ENCODE measurements at places on chromosomes 1 and 21. TPM values are rescaled to one million over a fixed set of nuclear protein-coding genes. Genes with fewer than 3 reads are reported as not detected.

Gene ARHGAP30
- 152 TPM for polyA plus RNA-seq

Gene PLA2G2D
- polyA plus RNA-seq, result not detected

Gene HSD3B2
- polyA plus RNA-seq, result not detected

Gene RAB7B
- not detected for polyA plus RNA-seq

Gene SPRR2F
- not detected for polyA plus RNA-seq

Gene CLCNKB
- not detected for polyA plus RNA-seq

Gene IL10RB
- polyA plus RNA-seq, result 72.3 TPM

Gene SHISAL2A
- 8.0 TPM for polyA plus RNA-seq

Gene OR6K3
- polyA plus RNA-seq, result not detected

Gene MRTO4
- 20.1 TPM for polyA plus RNA-seq

Gene ICOSLG
- 0.49 TPM for polyA plus RNA-seq

Gene LHX4
- polyA plus RNA-seq, result 0.31 TPM

GRCh38 chr1:104163912-104164476 is 414.3 kb downstream of the AMY1C start:
- no peak overlapping the region for H3K27ac ChIP-seq
- no peaks in the 10 kb centered on the region for H3K4me1 ChIP-seq
- H3K27me3 ChIP-seq, result no peaks in the 10 kb centered on the region
- no peaks in the 10 kb centered on the region for H3K36me3 ChIP-seq
- H3K4me3 ChIP-seq, result no peak overlapping the region
- no peak for DNase-seq

GRCh38 chr1:187275985-187276575 is 447.3 kb downstream of the PLA2G4A start:
- H3K4me1 ChIP-seq, result no peaks in the 10 kb centered on the region
- no peak overlapping the region for H3K4me3 ChIP-seq
- no peak overlapping the region for H3K27ac ChIP-seq
- no peaks in the 10 kb centered on the region for H3K27me3 ChIP-seq
- no peaks in the 10 kb centered on the region for H3K36me3 ChIP-seq

DNA sequence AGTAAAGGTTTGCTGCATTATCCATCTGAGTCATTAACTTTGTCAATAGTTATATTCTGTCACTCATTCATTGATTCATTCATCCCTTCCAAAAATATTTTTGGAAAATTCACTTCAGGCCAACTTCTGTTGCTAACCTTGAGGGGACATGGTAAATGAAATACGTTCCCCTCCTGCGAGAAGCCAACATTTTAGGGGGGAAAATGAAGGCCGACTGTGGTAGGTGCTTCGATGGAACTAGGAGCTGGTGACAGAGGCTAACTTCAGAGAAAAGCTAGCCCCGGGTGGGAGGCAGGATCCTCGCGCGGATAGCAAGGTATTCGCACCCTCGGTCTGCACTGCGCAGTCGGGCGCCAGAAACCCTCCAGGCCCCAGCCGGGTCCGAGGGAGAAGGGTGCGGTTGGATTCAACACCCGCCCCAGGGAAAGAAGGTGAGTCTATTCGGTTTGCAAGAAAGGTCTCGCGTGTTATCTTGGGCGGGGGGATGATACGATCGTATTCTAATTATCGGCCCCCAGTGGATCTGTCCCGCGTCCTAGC is 646 bp upstream of the RRP15 start:
- peak overlapping the region; percentile 95 for H3K4me3 ChIP-seq
- H3K36me3 ChIP-seq, result no peaks in the 10 kb centered on the region
- peaks cover 20% of the 10 kb centered on the region for H3K4me1 ChIP-seq
- no peaks in the 10 kb centered on the region for H3K27me3 ChIP-seq
- H3K27ac ChIP-seq, result peak overlapping the region; percentile 76
- DNase-seq, result no peak

- H3K27ac ChIP-seq, result no peak overlapping the region
- H3K36me3 ChIP-seq, result no peaks in the 10 kb centered on the region
- H3K27me3 ChIP-seq, result no peaks in the 10 kb centered on the region
Observed at GRCh38 chr1:6136516-6137220, 43.5 kb downstream of the CHD5 start.

- no peaks in the 10 kb centered on the region for H3K27me3 ChIP-seq
- no peak for DNase-seq
- H3K4me1 ChIP-seq, result no peaks in the 10 kb centered on the region
- H3K36me3 ChIP-seq, result no peaks in the 10 kb centered on the region
- no peak overlapping the region for H3K4me3 ChIP-seq
- H3K27ac ChIP-seq, result no peak overlapping the region
Observed at GRCh38 chr1:170397061-170397460, 134.9 kb upstream of the GORAB start.

- H3K36me3 ChIP-seq, result no peaks in the 10 kb centered on the region
- no peak for DNase-seq
- no peaks in the 10 kb centered on the region for H3K27me3 ChIP-seq
- H3K4me3 ChIP-seq, result no peak overlapping the region
Observed at GRCh38 chr1:70364439-70364838, 9.9 kb upstream of the ANKRD13C start.

DNA sequence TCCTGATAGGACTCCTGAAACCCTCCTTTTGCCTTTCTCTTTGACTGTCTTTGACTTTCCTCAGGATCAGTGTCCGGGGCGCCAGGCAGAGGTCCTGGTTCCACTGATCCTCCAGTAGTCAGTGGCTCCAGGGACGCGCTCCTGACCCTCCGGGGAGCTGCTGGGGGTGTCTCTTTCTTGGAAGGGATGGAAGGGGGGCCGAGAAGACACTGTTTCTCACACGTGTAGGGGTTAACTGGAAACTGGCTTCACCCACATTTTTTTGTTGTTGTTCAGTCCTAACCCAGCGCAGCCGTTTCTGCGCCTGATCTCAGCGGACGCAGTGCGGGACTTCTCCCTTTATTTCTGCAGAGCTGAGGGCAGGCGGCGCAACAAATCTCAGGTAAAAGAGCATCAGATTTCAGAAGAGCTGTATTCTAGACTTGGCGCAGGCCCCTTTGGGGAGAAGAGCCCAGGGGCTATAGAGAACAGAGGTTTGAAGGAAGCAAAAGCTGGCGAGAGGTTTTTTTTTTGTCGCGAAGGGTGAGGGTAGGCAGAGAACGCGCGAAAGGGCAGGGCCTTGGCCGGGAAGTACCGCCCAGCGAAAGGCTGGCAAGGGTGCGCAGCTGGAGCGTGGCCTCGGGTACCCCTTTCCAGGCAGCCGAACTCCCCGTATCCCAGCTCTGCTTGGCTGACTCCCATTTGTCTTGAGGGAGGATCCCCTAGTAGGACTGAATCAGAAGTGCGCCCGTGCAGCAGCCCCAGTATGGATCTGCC is 4.3 kb upstream of the LHX9 start:
- DNase-seq, result no peak
- H3K27ac ChIP-seq, result no peak overlapping the region
- peaks cover 59% of the 10 kb centered on the region for H3K27me3 ChIP-seq

DNA sequence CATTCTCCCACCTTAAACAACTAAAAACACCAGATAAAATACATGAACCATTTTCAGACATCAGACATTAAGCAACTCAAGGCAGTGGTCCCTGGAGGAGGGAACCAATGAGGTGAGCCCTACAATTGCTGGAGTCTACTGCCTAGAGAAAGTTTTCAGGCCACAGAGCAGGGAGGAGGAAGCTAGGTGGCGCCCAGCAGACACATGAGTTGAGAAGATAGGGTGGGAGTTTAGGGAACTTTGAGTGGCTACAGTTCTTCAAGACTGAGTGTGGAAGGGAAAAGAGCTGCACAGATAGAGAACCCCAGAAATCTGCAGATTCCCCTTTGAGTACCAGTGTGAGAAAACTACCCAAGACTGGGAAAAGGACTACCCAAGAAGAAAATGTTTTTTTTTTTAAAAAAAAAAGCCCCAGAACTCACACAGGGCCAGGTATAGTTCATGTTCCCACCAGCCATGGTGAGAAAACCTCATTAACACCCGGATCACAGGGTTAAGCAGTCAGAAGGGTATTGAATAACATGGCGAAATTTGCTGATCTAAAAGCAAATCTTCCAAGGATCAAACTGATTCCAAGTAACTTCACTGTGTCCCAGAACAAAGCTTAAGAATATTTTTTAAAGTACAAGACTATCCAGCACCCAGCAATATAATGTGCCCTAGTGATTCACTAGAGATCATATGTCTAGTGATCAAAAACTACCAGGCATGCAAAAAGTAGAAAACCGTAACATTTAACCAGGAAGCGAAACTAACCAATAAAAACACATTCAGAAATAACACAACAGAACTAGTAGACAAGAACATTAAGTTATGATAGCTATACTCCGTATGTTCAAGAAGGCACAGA is 12.0 kb downstream of the ALDH9A1 start:
- DNase-seq, result peak; percentile 37
- H3K36me3 ChIP-seq, result peaks cover 44% of the 10 kb centered on the region
- H3K27ac ChIP-seq, result peak overlapping the region; percentile 42
- no peaks in the 10 kb centered on the region for H3K27me3 ChIP-seq
- H3K4me1 ChIP-seq, result peaks cover 9% of the 10 kb centered on the region

DNA sequence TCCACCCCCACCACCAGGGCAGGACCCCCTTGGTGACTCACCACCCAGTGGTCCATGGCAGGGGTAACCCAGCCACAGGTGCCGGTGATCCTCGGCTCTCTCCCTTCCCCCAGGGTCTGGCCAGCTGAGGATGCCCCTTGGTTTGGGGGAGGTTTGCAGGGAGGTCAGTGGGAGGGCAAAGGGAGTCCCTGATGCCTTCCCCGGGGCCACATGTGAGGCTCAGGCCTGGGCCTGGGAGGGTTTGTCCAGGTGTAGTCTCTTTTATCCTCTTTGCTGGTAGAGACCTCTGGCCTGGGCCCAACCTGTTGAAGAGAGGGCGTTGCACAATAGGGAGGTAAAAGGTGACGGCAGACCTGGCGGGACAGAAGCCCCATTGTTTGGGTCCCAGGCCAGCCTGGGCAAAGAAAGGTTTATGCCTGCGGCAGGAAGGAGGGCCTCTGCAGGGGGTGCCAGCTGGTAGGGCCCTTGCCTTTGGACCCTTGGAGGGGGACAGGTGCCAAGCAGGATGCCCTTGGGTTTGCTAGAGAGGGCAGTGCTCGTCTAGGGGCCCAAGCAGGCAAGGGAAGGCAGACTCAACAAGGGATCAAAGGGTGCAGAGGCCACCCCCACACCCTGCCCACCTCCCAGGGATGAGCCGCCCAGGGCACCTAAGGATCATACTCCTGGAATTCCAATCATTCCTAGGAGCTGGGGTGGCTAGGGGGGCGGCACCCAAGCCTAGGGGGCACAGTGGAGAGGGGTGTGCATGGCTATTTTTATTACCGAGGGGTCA is 760 bp upstream of the TINAGL1 start:
- no peaks in the 10 kb centered on the region for H3K36me3 ChIP-seq
- no peak overlapping the region for H3K4me3 ChIP-seq
- H3K27me3 ChIP-seq, result peaks cover 7% of the 10 kb centered on the region
- H3K4me1 ChIP-seq, result peaks cover 5% of the 10 kb centered on the region
- DNase-seq, result no peak
- H3K27ac ChIP-seq, result no peak overlapping the region

DNA sequence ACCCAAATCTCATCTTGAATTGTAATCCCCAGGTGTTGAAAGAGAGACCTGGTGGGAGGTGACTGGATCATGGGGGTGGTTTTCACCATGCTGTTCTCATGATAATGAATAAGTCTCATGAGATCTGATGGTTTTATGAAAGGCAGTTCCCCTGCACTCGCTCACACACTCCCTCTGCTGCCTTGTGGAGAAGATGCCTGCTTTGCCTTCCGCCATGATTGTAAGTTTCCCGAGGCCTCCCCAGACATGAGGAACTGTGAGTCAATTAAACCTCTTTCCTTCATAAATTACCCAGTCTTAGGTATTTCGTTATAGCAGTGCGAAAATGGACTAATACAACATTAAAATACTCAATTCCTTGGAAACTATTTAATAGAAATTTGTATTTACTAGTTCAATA is 99.2 kb downstream of the PROX1 start:
- H3K4me3 ChIP-seq, result no peak overlapping the region
- no peak for DNase-seq
- no peaks in the 10 kb centered on the region for H3K4me1 ChIP-seq
- H3K36me3 ChIP-seq, result no peaks in the 10 kb centered on the region
- peaks cover 1% of the 10 kb centered on the region for H3K27me3 ChIP-seq
- no peak overlapping the region for H3K27ac ChIP-seq

DNA sequence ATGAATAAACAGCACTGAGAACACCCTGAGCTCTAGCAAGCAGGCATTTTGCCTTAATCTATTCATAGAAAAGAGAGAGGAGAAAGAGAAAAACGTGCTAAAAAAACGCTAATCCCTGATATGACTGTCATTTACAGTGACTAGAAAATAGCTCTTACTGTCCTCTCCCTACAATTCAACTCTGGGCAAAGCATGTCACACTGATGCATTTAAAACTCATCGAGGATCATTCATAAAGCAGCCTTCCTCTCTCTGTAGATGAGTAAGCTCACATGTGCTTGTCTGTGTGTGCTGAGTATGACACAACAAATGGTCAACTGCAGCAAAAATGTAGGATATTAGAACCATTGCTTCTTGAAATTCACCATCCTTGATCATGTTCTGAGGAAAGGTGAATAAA is 109.0 kb downstream of the SGIP1 start:
- H3K4me3 ChIP-seq, result no peak overlapping the region
- no peak overlapping the region for H3K27ac ChIP-seq
- H3K36me3 ChIP-seq, result no peaks in the 10 kb centered on the region
- H3K27me3 ChIP-seq, result peaks cover 5% of the 10 kb centered on the region

- H3K36me3 ChIP-seq, result no peaks in the 10 kb centered on the region
- peaks cover 6% of the 10 kb centered on the region for H3K27me3 ChIP-seq
- H3K27ac ChIP-seq, result no peak overlapping the region
- H3K4me1 ChIP-seq, result peaks cover 5% of the 10 kb centered on the region
Observed at GRCh38 chr1:40140211-40140973, 20.8 kb upstream of the RLF start.

DNA sequence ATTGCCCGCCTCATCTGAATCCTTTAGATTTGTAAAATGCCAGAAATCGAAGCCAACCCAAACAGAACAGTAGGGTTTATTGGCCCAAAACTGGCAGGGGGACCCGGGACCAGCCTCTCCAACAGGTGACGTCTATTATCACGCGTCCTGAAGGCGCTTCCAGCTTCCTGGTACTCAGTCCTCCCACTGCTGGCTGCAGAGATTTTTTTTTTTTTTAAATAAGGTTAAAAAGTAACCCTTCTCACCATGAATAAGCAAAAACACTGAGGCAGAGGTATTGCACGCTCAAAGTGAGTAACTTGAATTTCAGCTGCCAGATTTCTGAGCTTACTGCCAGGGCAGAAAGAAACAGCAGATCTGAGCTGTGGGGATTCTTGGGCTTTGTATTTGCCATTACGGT is 54.4 kb upstream of the GCLM start:
- H3K36me3 ChIP-seq, result no peaks in the 10 kb centered on the region
- no peaks in the 10 kb centered on the region for H3K4me1 ChIP-seq
- no peak overlapping the region for H3K4me3 ChIP-seq
- DNase-seq, result no peak

- no peak for DNase-seq
- H3K4me3 ChIP-seq, result peak overlapping the region; percentile 64
- H3K27ac ChIP-seq, result peak overlapping the region; percentile 87
- no peaks in the 10 kb centered on the region for H3K27me3 ChIP-seq
- peaks cover 55% of the 10 kb centered on the region for H3K4me1 ChIP-seq
Observed at GRCh38 chr21:14547834-14548513, 1.9 kb upstream of the SAMSN1 start.

DNA sequence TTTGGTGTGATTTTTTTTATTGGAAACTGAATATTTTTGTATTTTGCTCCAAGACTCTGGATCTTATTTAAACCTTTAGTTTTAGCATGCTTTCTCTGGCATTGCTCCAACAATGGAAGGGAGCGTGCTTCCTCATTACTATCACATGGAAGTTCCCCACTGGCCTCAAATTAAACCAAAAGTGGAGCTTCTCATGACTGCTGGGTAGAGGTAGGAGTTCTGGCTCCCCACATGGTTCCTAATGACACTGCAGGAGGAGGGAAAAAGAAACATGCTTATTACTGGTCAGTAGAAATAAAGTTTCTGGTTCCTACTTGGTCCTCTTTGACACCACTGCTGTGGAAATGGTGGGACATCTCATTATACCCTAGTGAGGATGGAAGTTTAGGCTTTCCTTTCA is 310.5 kb downstream of the PTGER3 start:
- DNase-seq, result no peak
- H3K27me3 ChIP-seq, result no peaks in the 10 kb centered on the region
- H3K27ac ChIP-seq, result no peak overlapping the region
- H3K4me1 ChIP-seq, result no peaks in the 10 kb centered on the region

Data from CD4-positive, CD25-positive, alpha-beta regulatory T cell (primary cell).